ENCODE measurements at places on chromosomes 13 and 19.

DNA sequence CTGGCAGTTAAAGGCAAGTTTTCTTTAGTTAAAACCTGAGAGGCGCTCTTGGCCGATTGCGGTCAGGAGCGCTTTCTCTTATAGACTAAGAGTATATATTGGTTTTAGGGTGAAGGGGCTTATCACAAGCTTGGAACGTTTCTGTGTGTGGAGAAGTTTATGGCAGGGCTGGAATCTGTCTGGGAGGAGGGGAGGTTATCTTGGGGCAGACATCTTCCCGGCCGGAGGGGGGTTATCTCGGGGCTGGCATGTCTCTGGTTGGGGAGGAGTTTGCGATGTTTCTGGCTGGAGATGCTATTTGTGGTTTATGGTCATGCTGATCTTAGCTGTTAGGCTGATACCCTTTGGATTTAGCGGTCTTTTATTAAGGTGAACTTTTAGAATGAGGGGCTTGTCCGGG lies 18.3 kb downstream of the KDM4B start:
- no peak for DNase-seq

DNA sequence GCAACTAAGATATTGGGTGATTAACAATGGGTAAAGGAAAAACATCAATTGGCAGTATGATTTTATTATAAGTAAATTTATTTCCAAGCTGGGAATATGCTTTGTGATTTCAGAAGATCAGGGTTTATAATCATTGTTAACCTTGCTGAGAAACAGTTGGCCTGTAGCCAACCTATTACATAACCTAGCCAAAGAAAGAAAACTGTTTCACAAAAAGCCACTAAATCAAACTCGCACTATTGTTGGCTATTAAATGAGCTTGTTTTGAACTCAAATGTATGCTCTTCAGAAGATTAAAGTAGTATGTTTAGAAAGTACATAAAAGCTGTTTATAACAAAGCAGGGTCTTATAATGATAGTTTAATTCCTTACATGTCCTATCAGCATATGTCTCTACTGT lies 151.7 kb downstream of the LHFPL6 start:
- no peak for DNase-seq

GRCh38 chr13:83184819-83185218 lies 697.5 kb downstream of the SLITRK1 start:
- DNase-seq = no peak

DNA sequence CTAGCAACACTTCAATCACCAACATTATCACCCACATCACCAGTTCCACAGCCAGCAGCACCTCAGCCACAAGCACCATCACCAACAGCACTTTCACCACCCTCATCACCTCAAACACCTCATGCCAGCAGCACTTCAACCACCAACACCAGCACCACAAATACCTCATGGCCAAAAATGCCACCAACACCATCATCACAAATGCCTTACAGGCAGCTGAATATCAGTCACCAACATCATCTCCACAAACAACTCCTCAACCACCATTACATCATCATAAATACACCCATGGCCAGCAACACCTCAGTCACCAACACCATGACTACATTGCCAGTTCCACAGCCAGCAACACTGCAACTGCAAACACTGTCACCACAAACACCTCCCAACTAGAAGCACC lies 10.4 kb downstream of the FCER2 start:
- no peak for DNase-seq

DNA sequence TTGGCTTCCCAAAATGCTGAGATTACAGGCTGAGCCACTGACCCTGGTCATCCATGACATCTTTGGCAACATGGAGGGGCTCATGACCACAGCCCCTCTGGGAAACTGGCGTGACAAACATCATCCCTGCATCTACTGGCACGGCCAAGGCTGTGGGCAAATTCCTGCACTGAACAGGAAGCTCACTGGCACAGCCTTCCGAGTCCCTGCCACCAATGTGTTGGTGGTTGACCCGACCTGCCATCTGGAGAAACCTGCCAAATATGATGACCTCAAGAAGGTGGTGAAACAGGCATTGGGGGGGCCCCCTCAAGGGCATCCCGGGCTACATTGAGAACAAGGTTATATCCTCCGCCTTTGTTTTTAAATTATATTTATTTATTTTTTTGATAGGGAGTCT lies 8.9 kb upstream of the ACP5 start:
- DNase-seq = no peak
